ENCODE measurements at places on chromosomes 7 and 10.

- DNase-seq = no peak
Measured at GRCh38 chr7:70356085-70356786, 758.0 kb downstream of the AUTS2 start.

GRCh38 chr7:112699725-112700513, 90.3 kb downstream of the TMEM168 start:
- no peak for DNase-seq

GRCh38 chr7:11168650-11169170, 195.0 kb downstream of the PHF14 start:
- no peak for DNase-seq

GRCh38 chr10:4515721-4516120, 310.3 kb upstream of the AKR1E2 start:
- DNase-seq = no peak

DNA sequence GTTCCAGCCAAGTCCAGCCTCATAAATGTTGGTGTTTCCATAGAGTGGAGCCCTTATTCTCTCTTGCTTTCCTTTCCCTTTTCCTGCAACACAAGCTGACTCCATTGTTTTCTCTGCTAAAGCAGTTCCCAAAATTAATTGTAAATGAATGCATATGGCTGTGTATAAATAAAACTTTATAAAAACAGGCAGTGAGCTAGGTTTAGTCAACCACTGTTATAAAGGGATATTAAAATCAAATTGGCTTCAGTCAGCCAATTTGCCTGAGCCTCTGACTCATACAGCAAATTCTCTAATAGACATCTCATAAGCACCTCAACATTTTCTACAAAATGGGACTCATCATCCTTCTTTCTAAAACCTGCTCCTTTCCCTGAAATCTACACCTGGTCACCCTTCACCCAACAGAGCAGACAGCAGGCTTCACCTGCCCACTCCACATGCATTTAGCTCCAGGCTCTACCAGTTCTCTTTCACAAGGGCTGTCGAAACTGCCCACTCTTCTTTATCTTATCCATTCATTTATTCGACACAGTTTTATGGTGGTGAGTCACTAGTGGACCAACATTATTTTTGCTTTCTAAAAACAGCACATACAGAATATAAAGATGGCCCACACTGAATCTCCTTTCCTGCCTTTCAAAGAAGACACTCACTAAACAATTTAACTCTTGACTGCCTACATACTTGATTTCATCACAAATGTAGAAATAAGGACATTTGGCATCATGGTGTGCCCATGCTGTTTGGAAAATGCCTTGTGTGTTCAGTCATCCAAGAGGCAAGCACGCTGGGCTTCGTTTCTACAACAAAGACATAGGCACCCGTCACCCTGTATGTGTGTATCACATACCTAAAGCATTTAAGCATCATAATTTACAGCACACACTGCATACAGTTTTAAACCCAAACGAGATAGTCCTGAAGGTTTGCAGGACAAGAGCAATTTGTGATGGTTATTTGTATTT, 74.6 kb upstream of the C7orf33 start:
- DNase-seq = no peak

- no peak for DNase-seq
Measured at GRCh38 chr7:44158096-44158872, 17.2 kb upstream of the MYL7 start.

DNA sequence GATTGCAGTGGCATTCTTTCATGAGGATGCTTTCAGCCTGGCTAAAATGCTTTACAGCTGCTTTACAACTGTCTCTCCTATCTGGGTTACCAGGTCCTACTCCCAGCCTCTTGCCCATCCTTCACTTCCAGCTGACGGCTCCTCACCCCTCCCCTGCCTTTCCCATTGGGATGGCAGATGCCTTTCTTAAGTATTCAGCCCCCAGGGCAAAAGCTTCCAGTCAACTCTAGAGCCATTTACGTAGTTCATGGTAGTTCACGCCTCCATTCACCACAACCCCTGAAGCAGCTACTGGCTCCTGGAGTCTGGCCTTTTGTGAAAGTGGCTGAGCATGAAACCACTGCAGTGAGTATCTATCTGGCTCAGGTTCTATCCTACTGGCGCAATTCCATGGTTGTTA, 17.2 kb upstream of the BMPER start:
- DNase-seq = no peak

DNA sequence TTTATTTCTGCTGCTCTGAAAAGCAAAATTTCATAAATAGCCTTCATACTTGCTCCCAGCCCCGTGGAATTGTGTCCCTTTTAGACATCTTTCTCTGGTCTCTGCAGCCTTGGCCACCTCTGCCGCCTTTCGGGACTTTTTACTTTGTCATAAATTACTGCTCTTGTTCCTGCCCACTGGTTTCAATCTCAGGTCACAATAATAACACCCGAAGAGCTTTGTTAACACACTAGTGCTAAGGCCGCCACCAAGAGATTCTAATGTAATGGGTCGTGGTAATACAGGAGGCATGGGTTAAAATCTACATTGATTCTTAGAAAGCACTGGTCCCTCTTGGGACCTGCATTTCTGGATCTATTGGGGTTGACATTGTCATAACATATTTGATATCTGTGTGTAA, 276.0 kb upstream of the VWC2 start:
- DNase-seq = no peak

DNA sequence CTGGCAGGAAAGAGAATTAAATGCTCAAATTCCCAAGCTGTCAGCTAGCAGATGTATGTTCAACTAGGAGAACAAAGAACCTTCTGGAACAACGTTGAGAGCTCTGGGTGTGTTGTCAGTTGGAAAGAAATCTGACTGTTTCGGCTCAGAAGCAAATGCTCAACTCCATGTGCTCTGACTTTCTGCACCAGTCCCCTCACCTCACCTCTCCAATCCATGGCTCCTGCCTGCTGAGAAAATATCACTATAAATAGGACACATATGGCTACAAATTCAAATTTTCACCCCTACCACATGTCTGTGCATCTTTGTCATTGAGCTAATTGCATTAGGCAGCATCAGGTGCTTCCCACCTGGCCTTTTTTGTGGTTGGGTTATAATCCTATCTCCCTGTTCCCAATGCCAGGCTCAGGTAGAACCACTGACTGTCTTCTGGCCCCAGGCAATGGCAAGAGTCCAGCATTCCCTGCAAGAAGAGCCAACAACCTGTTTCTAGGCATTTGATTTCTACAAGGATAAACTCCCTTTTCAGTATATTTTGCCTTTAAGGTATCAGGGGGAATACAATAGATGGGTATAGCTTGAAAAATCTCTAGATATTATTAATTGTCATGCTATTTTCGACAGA, 142.6 kb upstream of the LSM8 start:
- peak; percentile 96 for DNase-seq

- no peak for DNase-seq
Measured at GRCh38 chr10:104104926-104105325, 17.0 kb upstream of the SFR1 start.

- DNase-seq = peak; percentile 18
Measured at GRCh38 chr10:123132576-123133477, 2.9 kb upstream of the HMX3 start.

GRCh38 chr7:96244992-96245292, 77.0 kb downstream of the SLC25A13 start:
- no peak for DNase-seq

DNA sequence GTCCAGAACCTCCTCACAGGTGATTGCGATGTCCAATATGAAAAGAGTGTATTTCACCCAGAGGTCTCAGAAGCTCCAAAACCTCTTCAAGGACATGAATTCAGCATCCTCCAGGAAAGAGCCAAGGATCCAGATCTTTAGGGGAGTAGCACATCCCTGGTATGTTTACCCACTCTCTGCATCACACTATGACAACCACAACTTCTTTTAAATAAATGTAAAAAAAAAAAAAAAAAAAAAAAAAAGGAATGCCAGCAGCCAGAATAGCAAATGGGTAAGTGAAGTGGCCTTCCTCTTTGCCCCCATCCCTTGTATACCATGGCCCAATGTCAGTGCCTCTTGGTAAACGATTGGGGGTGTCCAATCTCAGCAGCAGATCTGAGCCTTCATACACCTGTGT, 67.3 kb downstream of the SORBS1 start:
- no peak for DNase-seq

- DNase-seq = no peak
Measured at GRCh38 chr7:44917465-44917864, 32.1 kb upstream of the PURB start.

- no peak for DNase-seq
Measured at GRCh38 chr10:3865565-3865964, 80.6 kb upstream of the KLF6 start.

DNA sequence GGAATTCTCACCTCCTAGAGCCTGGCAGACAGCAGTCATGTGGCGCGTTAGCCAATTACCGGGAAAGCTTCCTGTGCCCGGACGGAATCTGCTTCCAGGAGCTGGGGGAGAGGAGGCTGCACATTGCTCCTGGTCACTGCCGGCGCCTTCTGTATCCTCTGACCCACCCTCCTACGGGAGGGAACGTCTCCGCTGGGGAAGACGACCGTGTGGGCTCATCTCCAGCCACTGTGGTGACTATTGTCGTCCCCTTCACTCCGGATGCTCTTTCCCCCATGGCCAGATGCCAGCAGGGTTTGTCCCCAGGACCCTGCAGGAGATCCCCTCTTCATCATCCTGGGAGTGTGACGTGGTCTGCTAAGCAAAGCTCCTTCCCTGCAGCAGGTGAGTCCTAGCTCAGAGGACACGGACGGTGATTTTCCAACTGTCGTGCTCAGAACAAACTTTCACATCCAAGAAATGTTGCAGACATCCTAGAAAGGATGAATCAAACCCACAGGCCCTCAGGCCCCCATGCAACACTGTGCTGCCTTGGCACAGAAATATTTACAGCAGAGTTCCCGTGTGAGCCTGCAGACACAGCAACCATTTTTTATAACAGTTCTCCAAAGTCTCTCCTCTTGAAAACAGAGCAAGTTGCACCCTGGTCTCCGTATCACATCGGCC, 29.6 kb upstream of the FAM20C start:
- no peak for DNase-seq

GRCh38 chr10:93912444-93912843, 18.7 kb downstream of the SLC35G1 start:
- no peak for DNase-seq

- DNase-seq = no peak
Measured at GRCh38 chr10:115969591-115969990, 303.4 kb downstream of the GFRA1 start.

DNA sequence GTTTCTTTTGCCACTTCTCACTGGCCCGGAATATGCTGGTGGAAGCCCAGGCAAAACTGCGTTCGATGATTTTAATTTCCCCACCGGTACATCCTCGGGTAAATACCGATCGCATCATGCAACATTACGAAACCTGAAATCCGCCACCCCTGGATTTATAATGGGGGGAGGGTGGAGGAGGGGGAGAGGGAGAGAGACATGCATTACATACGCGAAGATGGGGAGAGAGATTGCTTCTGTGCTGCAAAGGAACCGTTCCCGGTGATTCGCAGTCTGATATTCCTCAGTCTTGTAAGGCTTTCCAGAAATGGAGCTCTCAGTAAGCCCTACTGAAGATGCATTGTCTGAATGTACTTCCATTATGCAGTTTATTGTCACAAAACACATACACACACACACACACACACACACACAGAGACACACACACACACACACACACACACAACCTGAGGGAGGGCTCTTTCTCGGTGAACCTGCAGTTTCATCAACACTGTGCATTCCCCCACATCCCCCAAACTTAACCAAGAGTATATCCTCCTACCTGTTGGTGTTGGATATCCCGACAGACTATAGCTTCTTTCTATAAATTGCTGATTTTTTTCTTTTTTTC, 741 bp downstream of the GPR85 start:
- no peak for DNase-seq

- peak; percentile 60 for DNase-seq
Measured at GRCh38 chr10:27241652-27242472, 1.3 kb upstream of the ACBD5 start.

DNA sequence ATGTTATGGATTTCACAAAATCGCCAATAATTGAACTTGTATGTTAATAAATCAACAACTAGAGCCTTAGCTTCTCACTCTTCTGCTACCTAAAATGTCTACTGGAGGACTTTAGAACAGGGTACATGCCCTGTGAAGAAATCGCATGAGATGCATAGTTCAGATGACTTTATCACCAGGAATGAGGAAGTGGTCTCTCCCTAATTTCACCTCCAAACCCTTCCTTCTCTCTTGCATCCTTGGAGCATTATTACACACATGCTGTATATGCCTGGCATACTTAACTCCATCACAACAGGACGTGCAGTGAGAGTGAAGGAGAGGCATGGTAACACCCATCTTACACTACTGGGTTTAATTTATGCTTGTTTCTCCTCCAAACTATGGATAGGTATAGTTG, 27.8 kb downstream of the RHEB start:
- no peak for DNase-seq

- DNase-seq = no peak
Measured at GRCh38 chr7:151351967-151352366, 10.4 kb downstream of the NUB1 start.

- no peak for DNase-seq
Measured at GRCh38 chr10:103894441-103894864, 23.5 kb downstream of the STN1 start.

- no peak for DNase-seq
Measured at GRCh38 chr10:31173752-31174151, 142.1 kb upstream of the ZNF438 start.

DNA sequence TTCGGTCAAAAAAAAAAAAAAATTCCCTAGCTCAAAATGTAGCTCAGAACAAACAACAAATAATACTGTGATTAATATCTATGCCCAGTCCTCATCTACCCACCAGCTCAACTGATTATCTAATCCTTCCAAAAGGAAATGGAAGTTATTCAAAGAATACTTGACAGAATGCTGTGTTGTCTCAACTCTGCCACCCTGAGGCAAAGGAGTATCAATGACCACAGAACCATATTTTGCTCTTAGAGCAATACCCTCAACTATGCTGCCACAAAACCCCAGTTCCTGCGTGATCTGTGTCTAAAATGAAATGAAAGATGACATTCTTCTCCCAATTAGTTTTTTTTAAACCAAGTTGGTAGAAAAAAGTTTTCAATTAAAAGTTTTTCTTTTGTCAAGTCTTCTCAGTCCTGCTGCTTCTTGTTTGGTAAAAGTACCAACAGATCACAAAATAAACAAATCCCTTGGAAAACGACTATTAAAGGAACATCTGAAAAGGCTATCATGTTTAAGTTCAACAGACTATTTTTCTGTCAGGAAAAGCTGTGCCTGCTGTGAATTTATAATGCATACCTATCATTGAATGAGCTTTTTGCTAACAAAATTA, 21.6 kb downstream of the RBM28 start:
- DNase-seq = no peak

GRCh38 chr10:7362471-7362870, 48.4 kb downstream of the SFMBT2 start:
- DNase-seq = no peak

- no peak for DNase-seq
Measured at GRCh38 chr7:87375662-87376435, 30.4 kb downstream of the CROT start.

DNA sequence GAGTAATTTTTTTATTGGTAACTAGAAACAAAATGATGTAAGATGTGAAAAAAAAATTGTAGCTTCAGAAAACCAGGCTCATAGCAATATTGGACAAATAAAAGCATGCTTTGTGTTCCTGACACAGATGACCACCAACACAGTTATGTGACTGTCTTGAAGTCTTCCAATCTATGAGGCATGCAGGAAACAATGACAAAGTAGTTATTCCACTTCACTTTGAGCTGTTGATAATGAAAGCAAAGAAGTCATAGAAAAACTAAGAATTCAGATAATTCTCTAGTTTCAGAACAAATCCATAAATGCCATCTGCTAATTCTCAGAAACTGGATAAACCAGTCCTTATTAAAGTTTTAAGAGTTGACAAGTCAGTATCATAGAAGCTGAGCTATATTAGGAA, 378.4 kb upstream of the SEMA3D start:
- no peak for DNase-seq

GRCh38 chr7:106756884-106757283, 95.9 kb upstream of the CCDC71L start:
- DNase-seq = no peak
